H9 (cell line): ENCODE measurements at places on chromosomes 3 and 15. TPM values are rescaled to one million over a fixed set of nuclear protein-coding genes. Genes with fewer than 3 reads are reported as not detected.

The KBTBD12 gene
- total RNA-seq: not detected in 2 replicates

DNA sequence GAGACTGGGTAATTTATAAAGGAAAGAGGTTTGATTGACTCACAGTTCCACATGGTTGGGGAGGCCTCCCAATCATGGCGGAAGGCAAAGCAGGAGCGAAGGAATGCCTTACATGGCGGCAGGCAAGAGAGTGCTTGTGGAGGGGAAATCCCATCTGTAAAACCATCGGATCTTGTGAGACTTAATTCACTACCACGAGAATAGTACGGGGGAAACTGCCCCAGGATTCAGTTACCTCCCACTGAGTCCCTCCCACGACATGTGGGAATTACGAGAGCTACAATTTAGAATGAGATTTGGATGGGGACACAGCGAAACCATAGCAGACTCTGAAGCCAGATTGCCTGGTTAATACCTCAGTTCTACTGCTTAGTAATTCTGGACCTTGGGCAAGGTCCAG, 67.8 kb downstream of the THSD4 start:
- DNase-seq: no peak

- no peak for DNase-seq
Observed at GRCh38 chr3:37590328-37591079, 271.2 kb upstream of the CTDSPL start.

- peak; percentile 68 for DNase-seq
Observed at GRCh38 chr3:137647179-137647578, 116.9 kb upstream of the SOX14 start.

GRCh38 chr15:43505738-43506137, 11.7 kb upstream of the MAP1A start:
- no peak for DNase-seq

DNA sequence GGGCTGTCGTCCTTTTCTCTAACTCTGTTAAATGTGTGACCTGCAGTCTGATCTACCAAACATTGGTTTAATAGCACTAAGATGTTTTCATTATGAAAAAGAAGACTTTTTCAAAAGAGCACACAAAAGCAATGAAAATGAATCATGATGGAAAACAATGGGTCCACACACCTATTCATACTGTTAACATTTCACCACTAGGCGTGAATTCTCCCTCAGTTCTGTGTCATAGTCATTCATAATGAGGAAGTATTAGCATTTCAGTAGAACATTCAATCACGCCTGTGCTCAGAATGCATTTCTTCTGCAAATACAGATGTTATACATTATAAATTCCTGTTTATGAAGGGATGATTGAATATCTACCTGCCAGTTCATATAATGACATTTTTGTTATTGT, 35.9 kb downstream of the EIF4E3 start:
- DNase-seq: no peak

DNA sequence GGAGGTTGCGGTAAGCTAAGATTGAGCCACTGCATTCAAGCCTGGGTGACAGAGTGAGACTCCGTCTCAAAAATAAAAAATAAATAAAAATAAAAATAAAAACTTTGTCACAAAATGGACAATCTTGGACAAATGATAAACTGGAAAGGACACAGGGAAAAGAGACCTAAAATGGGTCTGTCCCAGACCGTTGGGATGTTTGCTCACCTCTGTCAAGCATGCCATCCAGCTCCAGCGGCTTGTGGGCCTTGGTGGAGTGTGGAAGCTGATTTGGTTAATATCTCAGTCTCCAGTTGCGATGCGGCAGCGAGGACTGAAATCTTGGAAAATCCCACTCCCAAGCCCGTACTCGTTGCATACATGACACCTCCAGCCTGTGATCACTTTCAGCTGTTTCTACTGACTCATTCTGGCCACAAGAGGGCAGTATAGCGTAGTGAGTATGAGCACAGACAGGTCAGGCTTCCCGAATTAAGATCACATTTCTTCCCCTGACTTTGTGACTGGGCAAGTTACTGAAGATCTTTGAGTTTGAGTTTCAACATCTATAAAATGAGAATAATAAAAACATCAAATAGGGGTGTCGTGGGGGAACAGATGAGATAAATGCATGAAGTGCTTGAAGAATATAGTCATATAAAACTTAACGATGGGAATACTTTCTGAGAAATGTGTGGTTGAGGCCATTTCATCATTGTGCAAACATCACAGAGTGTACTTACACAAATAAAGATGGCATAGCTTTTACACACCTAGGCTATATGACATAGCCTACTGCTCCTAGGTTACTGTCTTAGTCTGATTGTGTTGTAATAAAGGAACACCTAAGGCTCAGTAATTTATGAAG, 19.6 kb upstream of the MOBP start:
- DNase-seq: peak; percentile 82

DNA sequence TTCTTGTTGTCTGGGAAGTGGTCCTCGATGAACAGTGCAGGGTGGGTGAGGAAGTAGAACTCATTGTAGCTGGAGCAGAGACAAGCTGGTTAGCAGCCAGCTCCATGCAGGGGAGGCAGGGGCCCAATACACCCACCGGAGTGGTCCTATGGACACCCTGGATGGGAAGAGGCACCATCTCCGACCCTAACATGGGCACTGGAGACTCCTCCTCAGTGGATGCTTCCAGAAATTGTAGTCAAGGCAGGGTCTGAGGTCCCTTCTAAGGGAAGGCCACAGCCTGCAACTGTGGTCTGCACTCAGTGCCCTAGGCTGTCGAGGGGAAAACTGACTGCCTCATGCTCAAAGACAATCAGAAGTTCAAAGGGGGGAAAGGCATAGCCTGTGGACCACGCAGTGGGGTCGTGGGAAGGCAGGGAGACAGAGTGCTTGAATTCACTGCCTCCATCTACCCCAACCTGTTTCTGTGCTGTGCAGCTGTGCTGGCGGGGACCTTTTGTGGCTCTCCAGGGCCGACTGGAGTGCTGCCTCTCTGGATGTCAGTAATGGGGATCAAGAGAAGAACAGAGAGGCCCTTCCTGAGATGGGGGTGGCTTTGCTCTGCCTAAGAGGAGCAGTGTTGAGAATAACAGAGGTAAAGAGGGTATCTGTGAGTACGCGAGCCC, 41.9 kb downstream of the KY start:
- DNase-seq: no peak
